ENCODE measurements at places on chromosomes 7 and 10.

GRCh38 chr10:94208315-94208714, 154.4 kb downstream of the NOC3L start:
- no peak for DNase-seq

- peak; percentile 29 for DNase-seq
Measured at GRCh38 chr10:91420868-91421267, 10.7 kb downstream of the HECTD2 start.

GRCh38 chr7:1632916-1633785, 36.9 kb upstream of the ELFN1 start:
- DNase-seq: no peak

DNA sequence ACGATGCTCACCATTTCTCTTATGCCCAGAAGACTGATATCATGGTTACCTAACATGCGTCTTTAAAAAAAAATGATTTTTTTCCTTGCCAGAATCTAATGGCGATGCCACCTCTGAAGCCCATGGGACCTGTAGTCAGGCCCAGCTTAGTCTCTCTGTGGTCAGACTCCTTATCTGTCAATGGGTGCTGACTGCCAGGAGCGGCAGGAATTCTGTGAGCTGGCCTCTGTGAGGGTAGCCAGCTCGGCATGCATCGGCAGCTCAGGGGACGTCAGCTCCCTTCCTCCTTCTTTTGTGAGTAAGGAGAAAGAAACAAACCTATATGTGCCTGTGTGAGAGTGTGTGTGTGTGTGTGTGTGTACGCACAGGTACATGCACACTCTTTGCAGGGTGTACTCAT, 49.9 kb upstream of the ZRANB1 start:
- DNase-seq: no peak

DNA sequence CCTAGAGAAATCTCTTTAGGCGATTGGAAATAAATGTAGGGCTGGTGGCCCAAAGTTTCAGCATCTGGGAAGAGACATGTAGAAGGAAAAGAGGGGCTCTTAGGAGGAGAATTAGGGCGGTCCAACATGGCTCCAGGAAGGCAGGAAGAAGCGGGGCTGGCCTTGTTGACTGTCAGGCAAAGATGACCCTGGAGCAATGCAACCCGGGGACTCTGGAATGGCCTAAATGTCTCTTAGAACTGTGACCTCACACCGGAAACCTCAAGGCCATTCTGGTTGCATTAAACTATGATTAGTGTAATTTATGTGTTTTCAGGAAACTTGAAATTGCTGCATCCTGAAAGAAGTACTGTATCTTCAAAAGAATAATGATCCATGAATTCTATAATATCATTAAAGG, 66.8 kb downstream of the NRP1 start:
- no peak for DNase-seq

DNA sequence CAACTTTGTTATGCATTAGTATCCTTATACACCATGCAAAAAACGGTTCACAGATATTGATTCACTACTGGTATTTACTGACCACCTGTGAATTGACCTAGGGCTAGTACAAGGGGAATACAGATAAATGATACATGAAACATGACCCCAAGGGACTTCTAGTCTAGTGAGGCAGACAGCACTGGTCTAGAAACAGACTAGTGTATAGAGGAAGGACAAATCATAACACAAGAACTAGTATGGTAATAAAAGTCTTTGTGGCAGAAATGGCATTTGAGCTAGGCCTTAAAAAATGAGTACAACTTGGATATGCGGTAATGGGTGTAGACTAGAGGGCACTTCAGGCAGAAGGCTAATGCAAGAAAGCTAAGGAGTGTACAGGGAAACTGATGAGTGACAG, 86.6 kb downstream of the SLC25A13 start:
- DNase-seq: no peak

GRCh38 chr10:34702982-34703381, 112.1 kb downstream of the PARD3 start:
- DNase-seq: no peak

- DNase-seq: no peak
Measured at GRCh38 chr7:46459942-46460341, 538.9 kb upstream of the IGFBP3 start.

DNA sequence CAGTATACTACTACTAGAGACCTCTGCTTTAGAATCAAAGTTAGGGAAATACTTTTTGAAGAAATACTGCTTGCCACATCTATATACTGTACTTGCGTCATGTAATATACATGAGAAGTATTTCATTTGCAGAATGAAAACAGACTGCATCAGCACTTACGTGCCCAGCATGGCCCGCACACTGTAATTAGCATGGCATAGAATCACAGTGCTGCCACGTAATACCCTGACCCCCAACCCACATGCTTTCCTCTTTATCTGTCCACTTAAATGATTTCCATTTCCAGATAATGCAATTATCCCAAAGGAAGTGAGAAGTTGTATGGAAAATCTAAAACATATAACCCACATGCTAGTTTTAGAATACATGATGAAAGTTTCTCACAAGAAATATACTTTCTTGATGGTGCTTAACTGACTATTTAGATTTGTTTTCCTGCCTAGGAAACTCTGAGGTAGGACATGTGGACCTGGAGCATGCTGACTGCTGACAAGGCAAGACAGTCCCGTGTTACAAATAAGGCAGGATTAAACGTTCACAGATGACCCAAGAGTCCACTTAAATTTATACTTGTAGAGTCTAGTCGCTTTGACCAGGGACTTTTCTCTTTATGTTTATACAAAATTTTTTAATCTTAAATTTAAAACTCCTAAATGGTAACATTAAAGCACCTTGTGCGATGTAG, 12.6 kb downstream of the USP6NL start:
- DNase-seq: no peak

DNA sequence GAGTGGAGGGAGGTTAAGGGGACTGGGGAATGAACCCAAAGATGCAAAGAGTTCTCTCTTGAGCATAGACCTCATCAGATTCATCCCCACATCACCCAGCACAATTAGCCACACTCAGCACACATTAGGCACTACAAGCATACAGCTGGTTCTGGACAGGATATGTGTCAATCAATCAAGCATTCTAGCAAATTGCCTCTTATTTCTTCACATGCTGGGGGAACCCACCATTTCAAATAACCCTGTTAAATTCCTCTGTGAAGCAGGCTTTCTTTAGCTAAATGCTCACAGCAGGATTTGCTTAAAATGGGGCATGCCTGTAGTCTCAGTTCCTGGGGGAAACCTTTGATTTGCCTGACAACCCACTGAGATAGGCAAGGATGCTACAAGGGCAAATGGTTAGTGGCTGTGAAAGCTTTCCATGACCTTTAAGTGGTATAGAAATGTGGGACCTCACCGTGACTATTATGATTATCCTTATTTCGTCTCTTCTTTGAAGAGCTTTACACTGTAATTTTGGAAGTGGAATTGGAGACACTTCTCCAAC, 193.4 kb upstream of the ZMIZ1 start:
- no peak for DNase-seq

DNA sequence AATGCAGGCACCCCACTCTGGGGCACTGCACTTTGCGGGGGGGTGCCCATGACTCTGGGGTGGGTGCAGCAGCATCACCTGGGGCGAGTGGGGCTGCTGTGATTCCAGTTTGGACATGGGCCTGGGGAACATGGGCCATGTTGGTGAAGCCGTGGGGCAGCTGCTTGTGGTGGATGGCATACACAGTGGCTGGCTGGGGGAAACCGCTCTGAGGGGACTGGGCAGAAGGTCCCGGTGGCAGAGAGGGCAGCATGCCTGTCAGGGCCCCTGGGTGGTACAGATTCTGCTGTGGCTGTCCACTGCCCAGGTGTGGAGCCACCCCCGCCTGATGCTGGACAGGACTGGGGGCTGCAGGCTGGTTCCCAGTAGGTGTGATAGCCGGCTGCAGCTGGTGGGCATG, 57.2 kb downstream of the LRRC72 start:
- no peak for DNase-seq

DNA sequence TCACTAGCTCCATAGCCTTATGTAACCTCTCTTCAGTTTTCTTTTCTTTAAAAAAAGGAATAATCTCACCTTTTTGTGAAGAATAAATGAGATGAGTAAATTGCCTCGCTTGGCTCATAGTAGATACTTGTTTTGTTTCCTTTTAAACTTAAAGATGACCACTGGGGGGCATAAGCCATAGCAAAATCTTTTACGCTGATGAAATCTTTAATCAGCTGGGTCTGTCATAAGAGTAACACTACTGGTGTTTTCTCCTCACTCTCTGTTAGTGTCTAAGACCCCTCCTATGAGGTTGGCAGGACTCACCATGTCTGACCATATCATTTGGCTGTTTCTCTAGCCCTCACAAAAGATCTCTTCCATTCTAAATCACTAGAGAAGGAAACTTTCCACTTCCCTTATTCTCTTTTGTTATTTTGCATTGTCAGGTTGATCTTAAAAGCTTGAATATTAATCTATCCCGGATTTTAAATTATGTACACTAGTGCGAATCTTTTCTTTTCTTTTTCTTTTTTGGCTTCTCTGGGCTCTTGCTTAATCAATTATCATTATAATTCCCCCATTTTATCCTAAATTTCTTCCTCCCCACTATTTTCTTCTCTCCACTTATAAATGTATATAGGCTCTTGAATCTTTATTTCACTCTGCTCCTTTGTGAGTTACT, 12.5 kb downstream of the STAG3 start:
- DNase-seq: peak; percentile 66

DNA sequence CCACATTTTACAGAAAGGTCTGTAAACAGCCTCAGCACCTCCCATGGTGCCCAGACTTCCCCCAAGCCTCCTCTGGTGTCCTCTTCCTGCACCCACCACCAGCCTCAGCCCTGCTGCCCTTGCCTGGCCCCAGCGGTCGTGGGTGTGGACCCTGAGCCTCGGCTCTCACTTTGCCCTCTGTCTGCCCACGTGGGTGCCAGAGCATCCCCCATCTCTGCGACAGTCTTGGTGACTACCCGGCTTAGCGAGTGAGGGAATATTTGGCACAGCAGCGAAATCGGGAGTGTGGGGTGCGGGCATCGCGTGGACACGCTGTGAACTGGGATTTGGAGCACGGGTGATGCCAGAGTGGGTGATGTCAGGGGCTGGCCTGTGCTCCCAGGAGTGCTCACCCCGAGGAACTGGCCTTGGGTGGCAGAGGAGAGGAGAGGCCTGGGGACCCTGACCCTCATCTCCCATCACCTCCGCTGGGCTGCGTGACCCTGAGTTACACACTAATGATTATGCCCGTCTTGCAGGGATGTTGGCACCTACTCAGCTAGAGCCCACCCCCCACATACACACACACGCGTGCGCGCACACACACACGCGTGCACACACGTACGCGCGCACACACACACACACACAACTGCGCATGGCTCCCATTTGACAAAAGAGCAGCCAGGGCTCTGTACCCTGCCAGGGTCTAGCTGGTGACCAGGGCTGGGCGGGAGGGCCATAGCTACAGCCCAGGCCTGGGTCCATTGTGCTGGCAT, 8.7 kb downstream of the ELFN1 start:
- DNase-seq: no peak

DNA sequence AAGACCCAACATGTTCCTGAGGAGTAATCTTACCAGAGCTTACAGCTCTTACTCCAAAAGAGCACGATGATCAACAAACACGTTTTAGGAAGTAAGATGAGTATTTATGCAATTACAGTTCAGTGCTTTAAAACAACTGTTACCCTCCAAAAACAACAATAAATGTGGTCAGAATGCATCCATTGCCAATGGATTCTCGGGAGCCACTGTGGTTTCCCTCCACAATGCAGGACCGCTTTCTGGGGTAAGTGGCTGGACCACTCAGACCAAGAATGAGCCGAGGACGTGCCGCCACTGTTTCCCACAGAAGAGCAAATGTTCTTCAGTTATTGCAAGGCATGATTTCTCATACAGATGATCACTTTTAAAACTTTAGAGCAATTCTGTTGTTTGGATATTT, 232.3 kb upstream of the MKLN1 start:
- no peak for DNase-seq

GRCh38 chr7:47104206-47104549, 477.7 kb downstream of the TNS3 start:
- DNase-seq: no peak

- DNase-seq: peak; percentile 15
Measured at GRCh38 chr10:119370111-119370741, 162.9 kb downstream of the GRK5 start.

DNA sequence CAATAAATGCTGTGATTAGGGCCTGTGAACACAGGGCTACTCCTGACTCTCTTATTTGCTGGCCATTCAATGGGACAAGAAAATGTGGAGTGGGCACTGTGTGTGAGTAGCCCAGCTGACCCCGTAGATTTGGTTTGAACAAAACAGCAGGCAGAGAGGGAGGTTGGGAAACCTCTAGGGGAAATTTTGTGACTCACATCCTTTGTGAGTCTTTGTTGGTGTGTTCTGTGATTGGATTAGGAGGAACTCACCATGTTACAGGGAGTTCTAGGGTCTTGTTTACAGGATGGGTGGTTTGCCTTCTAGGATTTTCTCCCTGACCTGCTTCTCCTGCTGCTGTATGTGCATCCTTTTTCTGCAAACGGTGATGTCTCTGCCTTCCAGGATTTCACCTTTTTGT, 128.3 kb upstream of the MKI67 start:
- no peak for DNase-seq

- DNase-seq: peak; percentile 55
Measured at GRCh38 chr7:63899691-63900393, 98.8 kb upstream of the ZNF722 start.

DNA sequence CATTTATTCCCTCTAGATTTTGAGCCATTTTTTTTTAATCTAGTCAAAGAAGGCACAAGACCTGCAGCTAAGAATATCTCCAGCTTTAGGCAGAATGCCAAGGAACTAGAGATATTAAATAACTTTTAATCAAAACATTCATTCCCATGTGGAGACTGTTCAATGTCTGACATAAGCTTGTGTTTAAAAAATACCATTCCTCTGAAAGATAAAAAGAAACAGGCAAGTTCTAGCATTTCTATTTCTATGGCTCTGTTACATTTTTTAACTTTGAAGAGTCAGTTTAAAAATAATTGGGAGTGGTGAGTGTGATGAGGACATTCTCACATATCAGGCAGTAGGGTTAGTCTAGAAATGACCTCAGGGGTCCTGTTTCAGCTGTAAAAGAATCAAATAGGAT, 48.0 kb downstream of the RHOBTB1 start:
- DNase-seq: no peak

DNA sequence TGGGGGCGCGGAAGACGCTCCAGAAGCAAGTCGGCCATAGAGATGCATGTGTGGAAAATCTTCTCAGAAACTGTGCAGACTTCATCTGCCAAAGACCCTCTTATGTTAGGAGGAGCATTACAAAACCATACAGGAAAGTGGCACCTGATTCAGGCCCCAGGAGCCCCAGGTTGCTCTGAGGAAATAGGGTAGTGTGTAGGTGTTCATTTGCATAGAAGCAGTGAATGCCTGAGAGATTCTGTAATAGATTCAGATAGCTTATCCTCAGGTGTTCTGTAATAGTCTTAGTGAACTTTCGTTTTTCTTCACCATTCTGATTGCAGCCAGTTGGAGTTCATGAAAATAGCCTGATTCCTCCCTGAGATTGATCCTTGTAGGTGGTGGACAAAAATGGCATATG, 106.4 kb upstream of the GJD4 start:
- DNase-seq: no peak

GRCh38 chr10:90399782-90400181, 458.1 kb downstream of the HTR7 start:
- no peak for DNase-seq
